ENCODE measurements at places on chromosomes 12 and 14. TPM values are rescaled to one million over a fixed set of nuclear protein-coding genes. Genes with fewer than 3 reads are reported as not detected.

Gene NR2C1
- 13.0 TPM for total RNA-seq

Gene LIN7A
- total RNA-seq: 0.56 TPM

GRCh38 chr12:52925717-52926595 lies 21.1 kb upstream of the KRT8 start:
- ATAC-seq: peak; percentile 56

Gene KRR1
- total RNA-seq: 46.7 TPM

DNA sequence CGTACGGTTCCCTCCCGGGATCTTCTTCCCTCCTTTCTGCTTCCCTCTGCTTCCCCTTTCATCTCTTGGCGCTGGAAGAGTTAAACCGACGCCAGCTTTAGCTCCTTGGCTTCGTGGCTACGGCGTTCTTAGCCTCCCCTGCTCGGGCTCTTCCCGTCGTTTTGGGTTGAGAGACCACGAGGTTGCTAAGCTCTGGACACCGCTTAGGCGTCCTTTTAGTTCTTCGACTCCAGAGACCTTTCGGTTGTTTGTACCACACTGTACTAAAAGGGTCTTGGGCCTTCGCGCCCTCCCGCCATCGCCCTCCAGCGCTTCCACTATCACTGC lies 545 bp downstream of the CPSF2 start:
- peak; percentile 36 for ATAC-seq

Measured in esophagus mucosa (tissue), 1 donor.